ENCODE measurements at places on chromosomes 13 and 19.

GRCh38 chr13:26308836-26309235, 54.9 kb downstream of the CDK8 start:
- DNase-seq = no peak

GRCh38 chr19:53130506-53130905, 2.2 kb downstream of the ZNF415 start:
- no peak for DNase-seq

DNA sequence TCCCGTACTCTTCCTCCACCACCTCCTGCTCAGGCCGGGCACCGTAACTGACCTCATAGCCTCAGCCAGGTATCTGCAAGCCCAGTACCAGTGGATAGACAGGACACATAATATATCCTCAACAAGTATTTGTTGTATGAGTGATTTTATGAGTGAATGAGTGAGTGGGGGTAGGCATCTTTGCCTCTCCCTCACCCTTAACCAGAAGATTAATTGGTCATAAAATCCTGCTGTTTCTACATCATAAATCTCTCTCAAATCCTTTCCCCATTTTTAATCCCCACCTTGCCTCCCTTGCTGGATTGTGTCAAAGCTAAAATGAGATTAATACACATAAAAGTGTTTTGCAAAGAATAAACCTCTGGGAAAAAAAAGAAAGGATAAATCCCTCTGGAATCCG, 44.4 kb upstream of the HMGB1 start:
- no peak for DNase-seq

- DNase-seq = peak; percentile 35
Measured at GRCh38 chr19:3369337-3370213, 3.2 kb downstream of the NFIC start.

GRCh38 chr19:18251587-18252369, 22.5 kb downstream of the IQCN start:
- DNase-seq = peak; percentile 91

GRCh38 chr19:7912144-7912696, 2.4 kb upstream of the TGFBR3L start:
- DNase-seq = no peak

DNA sequence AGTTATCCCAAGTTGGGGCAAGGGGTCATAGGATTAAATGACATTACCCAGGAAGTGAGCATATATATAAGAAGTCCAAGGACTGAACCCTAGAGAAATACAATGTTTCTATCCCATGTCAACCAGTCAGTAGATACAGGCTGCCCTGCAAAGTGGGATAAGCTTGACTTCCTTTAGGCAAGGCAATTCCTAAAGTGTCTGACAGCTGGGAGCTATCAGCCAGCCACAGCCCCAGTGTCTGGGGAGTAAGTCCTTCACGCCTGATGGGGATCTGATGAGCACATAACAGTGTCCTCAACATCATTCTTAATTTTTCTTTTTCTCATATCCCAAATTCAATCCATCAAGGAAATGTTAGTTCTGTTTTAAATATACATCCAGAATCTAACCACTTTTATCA, 54.1 kb downstream of the DNAJC15 start:
- DNase-seq = no peak

- no peak for DNase-seq
Measured at GRCh38 chr13:64684108-64684507, 2546.0 kb downstream of the PCDH9 start.

DNA sequence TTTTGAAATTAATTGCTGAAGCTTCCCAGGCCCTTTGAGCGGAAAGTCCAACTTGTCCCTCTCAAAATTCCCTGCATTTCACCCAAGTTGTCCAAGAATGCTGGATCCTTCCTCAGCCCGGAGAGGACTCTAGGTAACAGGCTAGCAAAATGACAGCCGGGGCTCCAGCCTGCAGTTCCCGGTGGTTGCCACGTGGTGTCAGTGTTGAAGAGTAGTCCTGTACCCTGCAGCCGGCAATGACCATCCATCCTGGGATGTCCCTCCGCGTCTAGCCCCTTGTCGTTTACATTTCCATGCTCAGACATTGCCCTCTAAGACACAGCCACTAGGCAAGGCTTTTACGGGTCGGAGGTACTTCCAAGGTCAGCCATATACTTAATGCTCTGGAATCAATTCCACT, 31.4 kb upstream of the MTIF3 start:
- peak; percentile 62 for DNase-seq

Data from activated CD8-positive, alpha-beta T cell treated with anti-CD3 and anti-CD28 coated beads for 36 hours (primary cell).